ENCODE measurements at places on chromosomes 11 and 22. TPM values are rescaled to one million over a fixed set of nuclear protein-coding genes. Genes with fewer than 3 reads are reported as not detected.

The SPON1 gene
- total RNA-seq = 31.0 TPM

The TFIP11 gene
- total RNA-seq = 37.8 TPM

The BIK gene
- total RNA-seq = not detected

The BCR gene
- total RNA-seq = 93.8 TPM

The GTSE1 gene
- 0.32 TPM for total RNA-seq

The SAA4 gene
- total RNA-seq = not detected

The TMEM126B gene
- total RNA-seq = 42.6 TPM

The GGT1 gene
- total RNA-seq = 18.5 TPM

The CADM1 gene
- 141 TPM for total RNA-seq

The OVCH2 gene
- total RNA-seq = not detected

The CD3G gene
- total RNA-seq = not detected

The MN1 gene
- 6.4 TPM for total RNA-seq

The PATZ1 gene
- total RNA-seq = 22.0 TPM

The RAB38 gene
- total RNA-seq = 0.83 TPM

The MYRF gene
- 72.9 TPM for total RNA-seq

The SLN gene
- total RNA-seq = not detected

The KDM4D gene
- total RNA-seq = 0.68 TPM

The INS gene
- total RNA-seq = not detected

The ABCG4 gene
- total RNA-seq = 14.2 TPM

The LIF gene
- 0.53 TPM for total RNA-seq

The KRTAP5-1 gene
- total RNA-seq = not detected

The P2RY6 gene
- 2.4 TPM for total RNA-seq

The ALDH3B1 gene
- 5.1 TPM for total RNA-seq

The KCTD14 gene
- 1.9 TPM for total RNA-seq

The KRTAP5-10 gene
- not detected for total RNA-seq

The CATSPER1 gene
- total RNA-seq = not detected

The MMP8 gene
- total RNA-seq = not detected

The SCO2 gene
- not detected for total RNA-seq

The APOL4 gene
- 2.5 TPM for total RNA-seq

The DGCR2 gene
- total RNA-seq = 103 TPM

The PRG3 gene
- not detected for total RNA-seq

The OR51B5 gene
- total RNA-seq = 1.4 TPM

The NRGN gene
- 1,131 TPM for total RNA-seq

The TNNT3 gene
- 1.3 TPM for total RNA-seq

The ADM gene
- total RNA-seq = 5.9 TPM

The C11orf86 gene
- total RNA-seq = not detected

The TP53AIP1 gene
- 1.6 TPM for total RNA-seq

The ACTN3 gene
- not detected for total RNA-seq

The EHF gene
- total RNA-seq = 4.1 TPM

The NAALADL1 gene
- total RNA-seq = 2.6 TPM

The JAML gene
- not detected for total RNA-seq

The DSCAML1 gene
- total RNA-seq = 42.6 TPM

The OR4A16 gene
- total RNA-seq = not detected

The FOLR3 gene
- not detected for total RNA-seq

The OR2AG2 gene
- 1.2 TPM for total RNA-seq

The RELT gene
- total RNA-seq = 14.0 TPM

The SLC37A4 gene
- total RNA-seq = 16.0 TPM

All from dorsolateral prefrontal cortex (tissue), 122 donors.